ENCODE measurements at places on chromosomes 7 and 10.

- DNase-seq, result no peak
Measured at GRCh38 chr7:158358926-158359645, 228.5 kb downstream of the PTPRN2 start.

GRCh38 chr10:70417568-70417967, 13.6 kb downstream of the EIF4EBP2 start:
- DNase-seq, result no peak

DNA sequence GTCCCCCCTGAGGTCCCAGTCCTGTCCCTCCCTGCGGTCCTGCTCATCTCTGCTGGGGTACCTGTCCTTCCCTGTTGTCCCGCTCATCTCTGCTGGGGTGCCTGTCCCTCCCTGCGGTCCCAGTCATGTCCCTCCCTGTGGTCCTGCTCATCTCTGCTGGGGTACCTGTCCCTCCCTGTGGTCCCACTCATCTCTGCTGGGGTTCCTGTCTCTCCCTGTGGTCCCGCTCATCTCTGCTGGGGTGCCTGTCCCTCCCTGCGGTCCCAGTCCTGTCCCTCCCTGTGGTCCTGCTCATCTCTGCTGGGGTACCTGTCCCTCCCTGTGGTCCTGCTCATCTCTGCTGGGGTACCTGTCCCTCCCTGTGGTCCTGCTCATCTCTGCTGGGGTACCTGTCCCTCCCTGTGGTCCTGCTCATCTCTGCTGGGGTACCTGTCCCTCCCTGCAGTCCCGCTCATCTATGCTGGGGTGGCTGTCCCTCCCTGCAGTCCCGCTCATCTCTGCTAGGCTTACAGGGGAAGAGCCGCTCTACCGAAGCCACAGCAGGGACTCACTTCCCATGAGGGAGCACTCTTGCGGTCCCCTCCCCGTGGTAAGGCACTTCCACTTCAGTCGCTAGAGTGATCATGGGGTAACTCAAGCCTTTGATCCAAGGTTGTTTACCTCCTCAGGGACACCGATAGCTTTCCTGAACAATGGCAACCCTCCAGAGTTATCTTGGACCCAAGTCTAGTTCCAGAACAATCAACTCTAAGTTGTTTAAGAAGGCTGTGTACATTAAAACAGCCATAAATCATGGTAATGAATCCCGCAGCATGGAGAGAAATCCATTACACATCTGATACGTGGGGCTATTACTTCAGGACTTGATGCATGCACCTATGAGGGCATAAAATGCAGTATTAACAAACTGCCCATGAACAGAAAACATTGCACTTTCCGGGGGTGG, 46.8 kb upstream of the MNX1 start:
- no peak for DNase-seq

DNA sequence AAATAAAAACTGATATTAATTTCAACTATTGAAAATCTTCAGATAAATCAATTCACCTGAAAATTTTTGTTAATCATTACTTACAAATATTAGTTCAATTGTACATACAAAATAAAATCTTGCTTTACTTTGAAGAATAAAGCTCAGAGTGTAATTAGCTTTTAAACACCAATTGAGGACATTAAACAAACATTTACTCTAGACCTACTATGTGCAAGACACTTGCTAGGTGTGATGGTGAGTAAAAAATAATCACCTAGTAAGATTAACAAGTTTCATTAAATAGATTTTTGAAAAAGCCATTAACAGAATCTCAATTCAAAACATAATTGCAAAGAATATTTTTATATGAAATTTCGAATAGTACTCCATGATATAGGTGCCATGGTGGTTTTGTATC, 3.9 kb upstream of the MLLT10 start:
- DNase-seq, result no peak

DNA sequence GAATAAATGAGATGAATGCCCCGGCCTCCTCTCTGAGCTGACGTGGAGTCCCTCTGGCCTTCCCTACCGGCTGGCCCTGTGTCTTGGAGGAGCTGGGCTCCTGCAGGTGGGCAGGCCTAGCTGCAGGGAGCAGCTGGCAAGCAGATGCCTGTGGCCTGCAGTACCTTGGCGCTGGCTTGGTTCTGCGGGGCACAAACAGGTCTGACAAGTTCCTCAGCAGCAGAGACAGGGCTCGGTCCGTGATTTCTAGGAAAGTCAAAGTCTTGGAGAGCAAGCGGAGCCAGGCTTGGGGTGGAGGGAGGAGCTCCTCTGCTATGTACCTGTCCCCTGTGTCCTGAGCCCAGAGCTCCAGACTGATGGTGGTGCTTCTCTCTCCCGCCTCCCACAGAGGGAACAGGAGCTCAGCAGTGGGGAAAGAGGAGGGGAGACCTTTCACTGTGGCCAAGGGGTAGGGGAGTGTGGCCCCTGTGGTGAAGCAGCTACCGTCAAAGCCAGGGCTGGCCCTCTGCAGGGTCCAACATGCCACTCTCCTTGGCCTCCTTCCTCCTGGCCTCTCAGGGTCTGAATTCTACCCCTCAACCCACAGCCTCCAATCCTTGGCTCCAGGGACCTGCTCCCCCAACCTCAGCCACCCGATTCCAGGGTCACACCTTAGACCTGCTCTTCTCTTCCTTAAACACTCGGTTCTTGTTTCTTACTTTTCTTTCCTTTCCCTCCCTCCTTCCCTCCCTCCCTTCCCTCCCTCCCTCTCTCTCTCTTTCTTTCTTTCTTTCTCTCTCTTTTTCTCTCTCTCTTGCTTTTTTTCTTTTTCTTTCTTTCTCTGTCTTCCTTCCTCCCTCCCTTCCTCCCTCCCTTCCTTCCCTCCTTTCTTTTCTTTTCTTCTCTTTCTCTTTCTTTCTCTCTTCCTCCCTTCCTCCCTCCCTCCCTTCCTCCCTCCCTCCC, 20.1 kb downstream of the MYL10 start:
- DNase-seq, result no peak

DNA sequence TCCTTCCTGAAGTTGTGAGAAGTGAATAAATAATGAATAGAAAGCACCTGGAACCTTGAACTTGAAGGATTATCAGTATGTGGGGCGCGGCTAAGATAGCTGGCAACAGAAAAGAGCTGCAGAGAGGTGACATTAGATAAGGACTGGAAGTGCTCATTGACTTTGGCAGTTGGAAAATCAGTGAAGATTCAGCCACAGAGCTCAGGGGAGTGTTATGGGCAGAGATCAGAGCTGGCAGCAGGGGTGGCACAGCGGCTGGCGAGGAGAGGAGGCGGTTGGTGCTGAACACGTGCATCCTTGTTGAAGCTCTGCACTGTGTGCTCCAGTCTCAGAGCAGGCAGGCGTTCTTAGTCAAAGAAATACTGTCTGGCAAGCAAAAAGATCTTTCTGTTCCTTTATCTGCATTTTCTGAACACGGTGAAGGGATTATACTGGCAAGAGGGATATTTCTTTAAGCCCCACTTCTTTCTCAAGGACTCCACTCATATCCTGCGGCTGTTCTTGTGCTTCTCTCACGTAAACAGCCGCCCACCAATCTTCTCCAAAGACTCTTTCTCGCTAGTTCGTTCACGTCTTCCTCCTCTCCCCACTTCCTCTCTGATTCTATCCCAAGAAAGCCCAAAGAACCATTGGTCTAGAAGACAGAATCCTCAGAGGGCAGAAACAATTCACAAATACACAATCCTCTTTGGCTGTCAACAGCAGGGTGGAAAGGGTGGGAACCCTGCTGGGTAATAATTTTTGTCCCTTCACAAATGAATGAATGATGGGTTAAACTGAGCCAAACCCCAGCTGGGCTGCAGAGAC, 38.6 kb upstream of the ADD3 start:
- DNase-seq, result no peak

DNA sequence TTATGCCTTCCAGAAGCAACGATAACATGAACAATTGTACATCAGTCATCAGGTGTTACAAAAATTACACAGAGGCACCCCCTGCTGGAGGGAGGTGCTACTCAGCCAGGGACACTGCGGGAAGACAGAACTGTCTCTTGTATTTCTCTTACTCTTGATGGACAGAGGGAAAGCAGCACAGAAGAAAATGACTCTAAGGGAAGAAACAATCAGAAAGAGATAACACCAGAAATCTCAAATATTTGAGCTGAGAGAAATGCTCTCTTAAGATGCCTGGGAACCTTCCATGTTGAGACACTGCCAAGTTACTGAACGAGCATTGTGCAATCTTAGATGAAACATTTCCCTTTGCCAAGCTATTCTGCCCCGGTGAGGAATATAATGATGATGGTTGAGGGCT, 227.6 kb upstream of the NPSR1 start:
- DNase-seq, result no peak

DNA sequence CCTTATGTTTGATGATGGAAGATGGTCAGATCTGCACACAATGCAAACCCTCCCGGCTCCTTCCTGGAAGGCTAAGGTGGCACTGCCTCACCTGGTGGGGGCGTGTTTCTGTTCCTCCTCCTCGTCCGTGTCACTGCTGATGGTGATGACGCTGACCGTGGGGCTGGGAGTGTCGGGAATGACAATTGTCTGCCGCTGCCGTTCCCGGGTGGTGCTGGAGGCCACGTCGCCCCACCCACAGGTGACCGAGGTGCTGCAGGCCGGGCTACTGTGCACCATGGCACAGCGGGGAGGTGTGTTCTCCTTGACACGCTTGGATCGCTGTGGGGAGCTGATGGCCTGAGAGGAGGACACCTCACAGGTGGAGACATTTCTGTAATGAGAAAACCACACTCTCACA, 73.1 kb downstream of the CLEC2L start:
- no peak for DNase-seq

DNA sequence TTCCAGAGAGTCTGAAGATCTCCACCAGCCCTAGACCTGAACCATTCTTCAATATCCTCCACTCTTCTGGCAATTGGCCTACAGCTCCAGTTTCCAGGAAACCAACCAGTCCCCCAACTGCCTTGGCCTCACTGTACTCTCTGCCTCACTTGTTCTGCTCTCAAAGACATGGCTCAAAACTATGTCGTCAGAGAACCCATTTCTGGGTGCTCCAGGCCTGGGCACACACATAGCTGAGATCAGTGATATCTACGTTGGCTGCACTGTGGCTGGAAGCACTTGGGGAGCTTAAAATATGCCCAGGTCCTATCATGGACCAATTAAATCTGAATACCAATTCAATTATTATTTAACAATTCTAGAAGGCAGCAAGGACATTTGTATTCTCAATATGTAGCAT, 93.1 kb downstream of the COBL start:
- DNase-seq, result no peak

- DNase-seq, result no peak
Measured at GRCh38 chr7:45216181-45216580, 58.6 kb downstream of the RAMP3 start.

GRCh38 chr10:71963351-71964097, 671 bp upstream of the CHST3 start:
- DNase-seq, result no peak

DNA sequence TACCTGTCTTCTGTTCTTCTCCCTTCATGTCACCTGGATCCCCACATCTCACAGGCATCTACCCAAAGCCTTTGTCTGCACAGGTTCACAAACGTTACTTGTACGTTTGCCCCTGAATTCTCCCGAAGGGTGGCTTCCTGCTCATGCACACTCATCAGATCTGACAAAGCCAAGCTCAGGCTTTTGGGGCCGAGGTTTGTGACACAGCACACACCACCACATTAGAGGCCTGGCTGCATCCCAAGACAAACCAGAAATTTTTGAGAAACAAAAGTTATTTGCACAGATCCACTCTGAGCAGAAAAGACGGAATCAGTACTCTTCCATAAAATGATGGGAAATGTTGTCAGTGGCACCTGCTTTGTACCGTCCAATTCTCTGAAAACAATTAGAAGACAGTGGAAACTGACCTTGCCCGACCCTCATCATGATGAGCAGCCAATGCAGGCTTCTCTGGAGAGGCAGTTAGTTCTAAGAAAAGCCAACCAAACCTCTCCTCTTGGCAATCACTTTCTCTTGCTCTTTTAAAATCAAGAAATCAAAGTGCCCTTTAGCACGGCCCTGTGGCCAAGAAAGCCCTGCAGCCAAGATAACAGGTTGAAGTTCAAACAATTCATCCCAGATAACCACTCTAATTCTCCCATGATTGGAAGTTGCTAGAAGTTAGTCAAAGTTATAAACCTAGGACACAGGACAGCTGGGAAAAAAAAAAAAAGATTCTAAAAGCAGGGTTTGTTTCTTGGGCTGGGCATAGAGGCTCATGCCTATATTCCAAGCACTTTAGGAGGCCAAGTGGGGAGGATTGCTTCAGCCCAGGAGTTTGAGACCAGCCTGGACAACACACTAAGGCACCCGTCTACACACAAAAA, 13.6 kb upstream of the SVIL start:
- no peak for DNase-seq

DNA sequence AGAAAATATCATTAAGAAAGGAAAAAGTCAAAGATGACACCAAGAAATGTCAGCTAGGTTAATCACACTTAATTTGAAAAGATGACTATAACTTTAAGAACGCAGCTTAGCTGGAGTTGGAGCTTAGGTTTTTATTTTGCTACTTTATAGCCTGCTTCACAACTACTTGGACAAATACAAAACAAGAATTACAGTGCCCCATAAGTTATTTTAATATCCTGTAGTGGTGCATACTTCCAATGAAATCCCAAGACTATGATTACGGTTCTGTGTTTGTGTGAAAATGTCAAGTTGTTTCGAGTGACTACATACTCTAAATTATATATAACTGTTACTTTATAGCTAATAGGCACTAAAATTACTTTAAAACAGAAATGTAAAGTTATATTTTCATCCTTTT, 244.6 kb upstream of the MGMT start:
- no peak for DNase-seq

- DNase-seq, result no peak
Measured at GRCh38 chr7:103097041-103097440, 22.1 kb downstream of the ARMC10 start.

DNA sequence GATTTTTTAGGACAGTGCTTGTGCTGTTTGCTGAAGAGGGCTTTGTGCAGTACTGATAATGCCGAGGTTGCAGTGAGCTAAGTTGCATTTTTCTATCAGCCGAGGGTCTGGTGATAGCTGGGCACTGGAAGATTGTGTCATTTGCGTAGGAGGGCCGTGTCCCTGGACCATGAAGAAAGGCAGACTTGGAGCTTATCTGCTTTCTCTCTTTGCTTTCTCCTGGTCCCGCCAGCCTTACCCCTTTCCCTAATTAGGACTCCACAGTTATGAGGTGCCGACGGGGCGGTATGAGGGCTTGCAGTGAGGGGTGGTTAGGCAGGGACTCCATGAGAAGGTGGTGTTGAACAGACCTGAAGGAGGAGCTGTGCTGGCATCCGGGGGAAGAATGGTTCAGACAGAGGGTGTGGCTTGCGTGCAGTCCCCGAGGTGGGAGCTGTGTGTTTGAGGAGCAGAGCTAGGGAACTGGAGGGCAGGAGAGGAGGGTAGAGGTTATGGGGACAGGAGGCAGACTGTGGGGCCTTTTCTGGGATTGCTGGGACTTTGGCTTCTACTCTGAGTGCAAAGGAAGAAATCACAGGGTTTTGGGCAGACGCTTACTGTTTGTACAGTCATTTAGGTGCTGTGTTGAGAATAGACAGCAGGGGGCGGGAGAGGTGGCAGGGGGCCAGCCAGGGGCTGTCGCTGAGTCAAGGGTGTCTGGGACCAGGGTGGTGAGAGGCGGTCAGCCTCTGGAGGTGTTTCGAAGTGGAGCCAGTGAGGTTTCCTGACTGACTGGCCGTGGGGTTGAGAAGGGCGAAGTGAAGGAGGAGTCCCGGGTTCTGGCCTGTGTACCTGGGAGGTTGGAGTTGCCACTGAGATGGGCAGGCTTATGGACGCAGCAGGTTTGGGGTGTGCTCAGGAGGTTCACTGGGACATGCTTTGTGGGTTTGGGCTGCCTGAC, 43.4 kb downstream of the PRF1 start:
- DNase-seq, result peak; percentile 49

- no peak for DNase-seq
Measured at GRCh38 chr7:55400191-55400590, 35.1 kb downstream of the LANCL2 start.

- DNase-seq, result no peak
Measured at GRCh38 chr10:80407812-80408241, 524 bp upstream of the PRXL2A start.
